Fibroblast of villous mesenchyme (primary cell): ENCODE measurements at places on chromosomes 11 and 22. TPM values are rescaled to one million over a fixed set of nuclear protein-coding genes. Genes with fewer than 3 reads are reported as not detected.

Gene TRIM51
- not detected in 2 replicates for total RNA-seq

Gene C22orf15
- total RNA-seq = 0.43 and 1.6 TPM in 2 replicates

Gene FGF4
- not detected in 2 replicates for total RNA-seq

Gene ASPHD2
- 0.32 and 2.2 TPM in 2 replicates for total RNA-seq

Gene VPREB1
- total RNA-seq = not detected in 2 replicates

Gene KCNJ11
- not detected in 2 replicates for total RNA-seq

Gene TRIM29
- 0.86 and 1.3 TPM in 2 replicates for total RNA-seq

Gene PTPRJ
- 18.7 and 29.8 TPM in 2 replicates for total RNA-seq

Gene SLC25A18
- under 0.01 and 0.32 TPM in 2 replicates for total RNA-seq

Gene CDKN1C
- 3.9 and 8.7 TPM in 2 replicates for total RNA-seq

Gene SHISA8
- total RNA-seq = not detected in 2 replicates

Gene SPINDOC
- total RNA-seq = 24.2 and 25.4 TPM in 2 replicates

Gene SLC3A2
- 117 and 190 TPM in 2 replicates for total RNA-seq
